ENCODE measurements at places on chromosomes 11 and 22. TPM values are rescaled to one million over a fixed set of nuclear protein-coding genes. Genes with fewer than 3 reads are reported as not detected.

Gene TAGLN
- 100 TPM for total RNA-seq

Gene MS4A5
- total RNA-seq: not detected

Gene TBX10
- not detected for total RNA-seq

Gene CHEK1
- 29.6 TPM for total RNA-seq

Gene GTSE1
- total RNA-seq: 32.0 TPM

Gene CDHR5
- total RNA-seq: 0.04 TPM

Gene NAALADL1
- not detected for total RNA-seq

Gene SLC22A12
- total RNA-seq: not detected

Gene CEP126
- 3.4 TPM for total RNA-seq

Gene LRRC32
- total RNA-seq: 0.20 TPM

Gene GAB2
- total RNA-seq: 6.1 TPM

Gene EIF3M
- 401 TPM for total RNA-seq

Gene IFITM1
- not detected for total RNA-seq

Gene CCDC15
- total RNA-seq: 0.71 TPM

Gene FOLR3
- 0.45 TPM for total RNA-seq

Gene MUC5AC
- total RNA-seq: 2.7 TPM

Gene OR5P2
- not detected for total RNA-seq

Gene LRP5
- total RNA-seq: 57.9 TPM

Gene KIRREL3
- total RNA-seq: 8.8 TPM

Gene FAM227A
- total RNA-seq: 0.80 TPM

Gene RASD2
- total RNA-seq: 1.1 TPM

Gene ARHGAP20
- total RNA-seq: not detected

Gene OR51B2
- not detected for total RNA-seq

All from A549 treated with ZK216348 at 1 μM for 4 hours (cell line).